ENCODE measurements at places on chromosomes 11 and 22.
A peak's percentile ranks its signal among the peaks of the same experiment; 100 is the strongest.

- DNase-seq, result no peak
Observed at GRCh38 chr11:20518323-20518834, 81.0 kb upstream of the SLC6A5 start.

DNA sequence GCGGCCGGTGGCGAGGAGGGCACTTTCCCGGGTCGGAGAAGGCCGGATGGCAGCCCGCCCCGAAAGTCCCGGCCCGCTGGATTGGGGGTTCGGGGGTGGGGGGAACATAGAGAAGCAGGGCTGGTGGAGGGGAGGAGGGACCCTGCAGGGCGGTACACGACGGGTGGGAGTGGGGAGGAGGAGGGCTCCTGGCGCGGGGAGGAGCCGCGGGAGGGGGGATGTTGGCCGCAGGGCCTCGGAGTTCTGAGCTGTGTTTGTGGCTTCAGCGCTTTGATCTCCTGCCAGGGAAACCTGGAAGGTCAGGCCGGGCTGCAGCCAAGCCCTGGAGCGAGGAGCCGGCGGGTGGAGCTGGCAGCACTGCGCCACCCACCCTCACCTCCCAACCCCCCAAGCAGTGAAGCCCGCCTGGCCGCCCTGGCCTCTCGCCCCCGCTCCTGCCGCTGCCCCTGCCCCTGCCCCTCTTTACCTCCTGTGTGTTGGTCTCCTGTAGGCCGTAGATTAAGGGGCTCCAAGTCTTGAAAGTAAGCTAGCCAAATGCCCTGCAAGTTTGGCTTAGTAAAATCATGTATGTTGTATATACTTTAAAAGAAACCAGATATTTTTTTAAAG lies 30.9 kb downstream of the C22orf31 start:
- DNase-seq, result peak; percentile 29

- no peak for DNase-seq
Observed at GRCh38 chr11:134508219-134508990, 96.4 kb upstream of the B3GAT1 start.

- no peak for DNase-seq
Observed at GRCh38 chr11:11944444-11944843, 64.0 kb downstream of the DKK3 start.

DNA sequence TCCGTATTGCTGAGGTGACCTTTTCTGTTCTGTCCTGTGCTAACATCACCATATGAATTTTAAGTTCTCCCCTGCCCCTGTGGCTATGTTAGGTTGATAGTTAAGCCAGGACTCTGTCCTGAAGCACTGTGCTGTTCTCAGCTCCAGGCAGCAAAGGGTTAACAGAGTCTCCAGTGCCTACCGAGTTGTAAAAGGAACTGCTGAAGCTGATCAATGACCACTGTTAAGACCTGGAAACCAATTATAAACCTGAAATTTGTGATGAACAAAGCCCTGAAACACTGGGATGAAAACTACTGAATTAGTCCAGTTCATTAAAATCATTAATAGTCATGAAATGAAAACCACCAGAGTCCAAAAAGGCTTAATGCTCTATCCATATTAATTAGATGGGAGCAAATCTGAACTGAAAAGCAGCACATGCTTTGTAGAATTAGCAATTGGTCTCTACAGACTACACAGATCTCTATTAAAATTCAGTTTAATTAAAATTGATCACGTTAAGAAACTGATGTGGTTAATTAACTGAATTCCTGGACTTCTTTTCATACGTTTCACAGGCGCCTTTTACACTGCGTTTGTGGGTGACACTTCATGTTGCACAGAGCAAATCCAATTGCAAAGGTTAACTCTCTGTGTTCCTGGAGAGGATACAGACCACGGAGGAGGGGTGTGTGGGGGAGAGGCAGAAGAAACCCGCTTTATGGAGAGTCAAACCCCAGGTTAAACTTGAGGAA lies 188.5 kb upstream of the MPPED2 start:
- DNase-seq, result no peak

- DNase-seq, result no peak
Observed at GRCh38 chr22:17880468-17880867, 106.2 kb upstream of the BID start.

DNA sequence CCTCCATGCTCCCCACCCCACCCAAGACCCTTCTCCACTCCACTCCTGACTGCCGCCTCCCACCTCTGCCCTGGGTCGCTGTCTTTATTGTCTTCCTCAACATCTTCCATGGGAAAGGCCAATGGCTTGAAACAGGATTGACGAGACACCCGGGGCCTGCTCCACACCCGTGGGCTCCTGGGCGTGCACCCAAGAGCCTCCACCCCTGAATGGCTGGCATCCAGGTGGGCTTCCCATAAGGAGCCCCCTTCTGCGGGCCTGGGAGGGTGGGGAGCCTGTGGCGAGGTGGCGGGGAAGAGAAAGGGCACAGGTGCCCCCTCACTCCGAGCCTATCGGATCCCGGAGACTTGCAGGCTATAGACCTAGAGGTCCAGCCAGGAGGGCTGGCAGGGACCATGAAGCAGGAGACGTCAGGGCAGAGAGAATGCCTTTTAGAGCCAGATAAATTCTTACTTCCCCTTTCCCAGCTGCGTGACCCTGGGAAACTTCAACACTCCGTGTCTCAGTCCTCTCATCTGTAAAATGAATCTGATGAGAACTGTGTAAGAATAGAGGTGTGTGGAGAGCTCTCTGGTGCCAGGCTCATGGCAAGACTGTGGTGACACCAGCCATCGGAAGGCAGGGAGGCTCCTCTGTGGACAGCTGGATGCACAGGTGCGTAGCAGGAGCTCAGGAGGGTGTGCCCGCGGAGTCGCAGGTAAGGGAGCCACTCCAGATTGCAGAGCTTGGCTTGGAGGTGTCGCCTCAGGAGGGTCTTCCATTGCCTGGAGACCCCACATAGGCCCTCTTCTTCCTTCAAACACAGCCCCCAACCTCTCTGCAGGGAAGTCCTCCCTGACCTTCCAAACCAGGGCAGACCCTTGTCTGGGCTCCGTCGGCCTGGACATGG lies 53.9 kb downstream of the SMIM38 start:
- DNase-seq, result no peak

GRCh38 chr22:24157822-24158135 lies 23.5 kb upstream of the SUSD2 start:
- no peak for DNase-seq

GRCh38 chr11:32571039-32571438 lies 12.6 kb upstream of the EIF3M start:
- no peak for DNase-seq

- no peak for DNase-seq
Observed at GRCh38 chr11:59187587-59187986, 15.7 kb downstream of the DTX4 start.

- DNase-seq, result no peak
Observed at GRCh38 chr11:115885535-115886421, 381.6 kb upstream of the CADM1 start.

DNA sequence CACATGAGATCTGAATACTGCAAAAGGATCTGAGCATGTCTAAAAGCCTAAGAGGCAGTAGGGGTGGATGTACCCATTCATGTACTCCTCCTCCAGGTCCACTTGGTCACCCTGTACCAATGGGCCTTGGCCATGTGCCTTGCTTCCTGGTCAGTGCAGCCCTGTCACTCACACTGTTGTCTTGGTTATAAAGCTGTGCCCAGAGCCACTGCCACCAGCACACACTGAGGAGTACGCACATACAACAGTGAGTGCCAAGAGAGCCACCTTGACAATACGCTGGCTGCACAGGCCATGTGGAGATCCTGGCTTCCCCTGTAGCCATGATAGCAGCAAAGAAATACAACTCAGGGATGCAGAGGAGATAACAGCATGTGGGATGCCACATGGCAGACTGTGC lies 96.4 kb upstream of the LDLRAD3 start:
- DNase-seq, result no peak

DNA sequence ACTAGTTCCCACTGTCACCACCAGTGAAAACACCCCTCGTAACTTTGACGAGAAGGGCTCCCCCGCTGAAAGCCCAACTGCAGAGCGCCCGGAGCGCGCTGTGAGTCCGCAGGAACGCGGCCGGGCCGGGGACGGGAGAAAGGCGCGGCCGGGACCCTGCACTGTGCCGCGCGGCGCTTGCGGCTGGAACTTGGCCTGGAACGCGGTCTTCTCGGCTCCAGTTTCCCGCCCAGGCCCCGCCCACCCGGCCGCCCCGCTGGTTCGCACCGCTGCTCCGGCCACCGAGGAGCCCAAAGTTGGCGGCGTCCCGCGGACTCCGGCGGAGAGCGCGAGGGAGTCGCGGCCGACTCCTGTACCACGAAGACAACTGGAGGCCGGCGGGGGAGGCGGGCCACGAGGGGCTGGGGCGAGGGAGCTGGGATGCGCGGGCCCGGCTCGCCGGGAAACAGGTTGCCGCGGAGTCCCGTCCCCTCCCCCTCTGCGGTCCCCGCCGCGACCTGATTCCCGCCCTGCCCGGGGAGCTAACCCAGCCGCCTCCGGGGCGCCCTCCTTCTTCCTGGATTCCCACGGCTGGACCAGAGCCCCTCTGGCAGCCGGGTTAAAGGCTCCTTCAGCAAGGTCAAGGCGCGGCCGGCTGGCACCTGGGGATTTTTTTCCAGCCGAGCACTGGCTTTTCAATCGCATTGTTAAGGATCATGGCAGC lies 3.4 kb downstream of the TENM4 start:
- no peak for DNase-seq

DNA sequence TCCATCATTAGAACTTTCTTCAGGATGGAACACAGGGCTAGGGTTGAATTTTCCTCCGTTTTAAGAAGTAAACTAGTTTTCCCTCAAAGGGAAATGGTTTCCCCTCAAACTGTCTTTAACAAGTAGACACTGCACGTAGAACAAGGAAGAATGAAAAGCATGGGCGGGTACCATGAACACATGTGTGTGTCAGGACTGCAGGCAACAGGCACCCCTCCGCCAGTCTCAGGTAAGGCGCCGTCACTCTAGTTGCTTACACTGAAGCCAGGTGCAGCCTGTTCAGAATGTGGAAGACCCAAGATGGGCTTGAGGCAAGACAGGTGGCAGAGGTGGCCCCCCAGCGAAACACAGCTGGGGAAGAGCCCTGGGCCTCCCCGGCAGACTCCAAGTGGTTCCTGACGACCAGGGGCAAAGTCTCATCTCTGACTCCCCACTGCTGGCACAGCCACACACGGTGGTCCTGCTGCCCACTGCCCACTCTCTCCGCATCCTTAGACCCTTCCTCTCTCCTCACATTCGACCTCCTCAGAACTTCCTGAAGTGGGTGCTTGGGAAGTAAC lies 25.4 kb upstream of the MOB2 start:
- no peak for DNase-seq

- no peak for DNase-seq
Observed at GRCh38 chr11:120306519-120307242, 18.4 kb upstream of the TLCD5 start.

- peak; percentile 94 for DNase-seq
Observed at GRCh38 chr11:94776351-94777321, 8.5 kb downstream of the AMOTL1 start.

- peak; percentile 35 for DNase-seq
Observed at GRCh38 chr11:12723421-12724300, 49.4 kb downstream of the TEAD1 start.

GRCh38 chr22:48577691-48578090 lies 1250.0 kb downstream of the BRD1 start:
- DNase-seq, result no peak

GRCh38 chr11:78350091-78350645 lies 67.5 kb downstream of the GAB2 start:
- peak; percentile 8 for DNase-seq

GRCh38 chr11:123815122-123815521 lies 9.0 kb upstream of the OR6M1 start:
- DNase-seq, result no peak

GRCh38 chr11:77687088-77687487 lies 49.5 kb upstream of the CLNS1A start:
- no peak for DNase-seq

GRCh38 chr11:40434926-40435325 lies 1024.5 kb downstream of the LRRC4C start:
- DNase-seq, result no peak

DNA sequence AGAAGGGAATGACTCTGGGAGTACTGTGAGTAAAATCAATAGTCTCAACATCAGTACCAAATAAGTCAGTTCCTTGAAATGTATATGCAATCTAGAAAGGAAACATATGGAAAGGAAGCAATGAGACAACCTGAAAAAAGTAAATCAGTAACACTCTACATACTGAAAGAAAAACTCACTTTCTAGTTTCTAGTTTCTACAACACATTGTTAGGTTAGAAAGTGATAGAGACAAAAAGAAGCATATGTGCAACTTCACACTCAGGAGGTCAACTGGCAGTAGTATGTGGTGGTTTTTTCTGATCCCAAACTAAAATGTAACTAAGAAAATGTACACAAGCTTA lies 156.5 kb upstream of the SOX6 start:
- DNase-seq, result no peak

DNA sequence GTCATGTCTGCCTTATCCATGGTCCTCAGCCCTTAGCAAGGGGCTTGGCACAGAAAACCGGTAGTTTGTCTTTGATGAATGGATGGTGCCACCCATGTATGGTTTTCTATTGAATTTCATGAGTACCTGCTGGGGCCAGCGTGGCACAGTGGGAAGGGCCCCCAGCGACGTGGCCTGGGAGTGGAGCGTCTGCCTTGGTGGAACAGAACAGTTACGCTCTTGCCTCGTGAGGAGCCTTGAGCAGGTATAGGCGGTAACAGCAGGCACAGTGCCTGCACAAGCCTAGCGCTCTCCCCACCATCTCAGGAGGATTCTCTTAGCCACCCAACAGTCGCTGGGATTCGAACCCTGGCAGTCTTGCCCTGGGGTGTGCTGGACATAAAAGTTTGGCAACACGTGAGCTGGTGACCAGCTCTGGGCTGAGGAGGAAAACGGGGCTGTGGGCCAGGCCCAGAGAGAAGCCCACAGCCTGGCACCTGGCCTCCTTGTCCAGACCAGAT lies 3.0 kb upstream of the SSH3 start:
- DNase-seq, result no peak

GRCh38 chr11:84524422-84525051 lies 1102.6 kb downstream of the DLG2 start:
- peak; percentile 7 for DNase-seq

Measured in NCI-H146 (cell line).